ENCODE measurements at places on chromosomes 2 and 18. TPM values are rescaled to one million over a fixed set of nuclear protein-coding genes. Genes with fewer than 3 reads are reported as not detected.

GRCh38 chr2:96687711-96688640, 45.4 kb downstream of the FER1L5 start:
- H3K36me3 ChIP-seq, result no peaks in the 10 kb centered on the region
- H3K4me1 ChIP-seq, result peaks cover 11% of the 10 kb centered on the region
- DNase-seq, result no peak
- H3K27ac ChIP-seq, result no peak overlapping the region
- H3K27me3 ChIP-seq, result peaks cover 9% of the 10 kb centered on the region

DNA sequence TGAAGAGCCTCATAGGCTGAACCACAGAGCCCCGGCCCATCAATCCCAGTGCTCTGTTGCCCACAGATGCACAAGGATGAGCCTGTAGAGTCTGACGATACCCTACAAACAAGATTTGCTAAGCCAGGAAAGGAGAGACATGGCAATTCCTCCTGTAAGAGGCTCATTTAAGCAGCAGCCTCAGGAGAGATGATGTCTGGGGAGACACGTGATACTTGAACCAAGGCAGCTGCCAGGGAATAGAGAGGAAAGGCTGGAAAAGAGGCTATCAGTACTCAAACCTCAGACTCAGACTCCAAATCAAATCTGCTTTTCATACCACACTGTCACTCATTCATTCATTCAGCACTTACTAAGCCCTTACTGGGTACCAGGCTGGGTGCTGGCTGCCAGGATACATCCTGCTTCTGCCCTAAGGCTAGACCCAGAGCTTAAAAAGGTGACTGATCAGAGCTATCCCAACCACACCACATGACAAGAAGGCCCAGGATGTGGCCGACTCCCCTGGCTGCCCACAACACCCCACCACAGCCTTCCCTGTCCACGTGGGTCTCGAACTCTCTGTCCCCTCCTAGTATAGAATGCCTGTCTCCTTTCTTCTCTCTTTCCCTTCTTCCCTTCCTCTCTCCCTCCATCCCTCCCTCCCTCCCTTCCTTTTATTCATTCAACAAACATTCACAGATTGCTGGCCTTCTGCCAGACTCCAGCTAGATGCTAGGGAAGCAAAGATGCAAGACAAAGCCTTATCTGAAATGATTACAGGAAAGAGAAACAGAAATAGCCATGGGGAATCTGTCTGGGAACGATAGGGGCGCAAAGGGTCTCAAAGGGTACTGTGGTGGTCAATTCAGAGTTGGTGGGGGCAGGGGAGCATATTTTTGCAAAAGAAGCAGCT, 23.4 kb upstream of the KCNK3 start:
- no peak overlapping the region for H3K4me3 ChIP-seq
- DNase-seq, result no peak
- no peaks in the 10 kb centered on the region for H3K27me3 ChIP-seq
- H3K4me1 ChIP-seq, result peaks cover 4% of the 10 kb centered on the region
- no peaks in the 10 kb centered on the region for H3K36me3 ChIP-seq
- no peak overlapping the region for H3K27ac ChIP-seq

DNA sequence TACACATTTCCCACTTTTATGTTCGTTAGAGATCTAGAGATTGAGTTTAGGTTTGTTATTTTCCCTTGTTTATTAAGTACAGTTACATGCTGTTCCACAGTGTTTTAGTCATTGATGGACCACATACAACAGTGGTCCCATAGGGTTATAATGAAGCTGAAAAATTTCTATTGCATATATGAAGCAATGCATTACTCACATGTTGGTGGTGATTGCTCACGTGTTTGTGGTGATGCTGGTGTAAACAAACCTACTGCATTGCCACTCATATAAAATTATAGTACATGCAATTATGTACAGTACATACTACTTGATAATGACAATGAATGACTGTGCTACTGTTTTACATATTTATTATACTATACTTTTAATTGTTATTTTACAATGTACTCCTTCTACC, 51.0 kb upstream of the NXPH2 start:
- H3K4me1 ChIP-seq, result no peaks in the 10 kb centered on the region
- DNase-seq, result no peak
- no peaks in the 10 kb centered on the region for H3K27me3 ChIP-seq
- no peak overlapping the region for H3K27ac ChIP-seq
- no peak overlapping the region for H3K4me3 ChIP-seq
- H3K36me3 ChIP-seq, result no peaks in the 10 kb centered on the region

- DNase-seq, result no peak
- no peak overlapping the region for H3K27ac ChIP-seq
- no peak overlapping the region for H3K4me3 ChIP-seq
Measured at GRCh38 chr2:63851691-63852311, 10.1 kb downstream of the UGP2 start.

DNA sequence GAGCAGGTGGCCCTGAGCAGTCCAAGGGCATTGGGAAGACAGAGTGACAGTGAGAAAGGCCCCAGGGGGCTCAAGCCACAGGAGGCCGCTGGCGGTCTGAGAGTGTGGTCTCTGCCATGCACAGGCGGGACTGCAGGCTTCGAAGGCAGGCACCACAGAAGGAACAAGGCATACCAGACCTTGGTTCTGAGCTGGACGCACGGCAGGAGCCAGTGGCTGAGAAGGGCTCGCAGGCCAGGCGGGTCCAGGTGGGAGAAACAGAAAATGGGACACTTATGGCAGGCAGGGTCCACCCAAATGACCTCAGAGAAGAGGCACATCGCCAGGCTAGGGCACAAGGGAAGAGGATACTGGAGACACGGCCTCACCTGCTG, 14.9 kb downstream of the HJURP start:
- DNase-seq, result no peak
- no peaks in the 10 kb centered on the region for H3K27me3 ChIP-seq
- no peak overlapping the region for H3K27ac ChIP-seq
- H3K36me3 ChIP-seq, result no peaks in the 10 kb centered on the region
- no peak overlapping the region for H3K4me3 ChIP-seq

DNA sequence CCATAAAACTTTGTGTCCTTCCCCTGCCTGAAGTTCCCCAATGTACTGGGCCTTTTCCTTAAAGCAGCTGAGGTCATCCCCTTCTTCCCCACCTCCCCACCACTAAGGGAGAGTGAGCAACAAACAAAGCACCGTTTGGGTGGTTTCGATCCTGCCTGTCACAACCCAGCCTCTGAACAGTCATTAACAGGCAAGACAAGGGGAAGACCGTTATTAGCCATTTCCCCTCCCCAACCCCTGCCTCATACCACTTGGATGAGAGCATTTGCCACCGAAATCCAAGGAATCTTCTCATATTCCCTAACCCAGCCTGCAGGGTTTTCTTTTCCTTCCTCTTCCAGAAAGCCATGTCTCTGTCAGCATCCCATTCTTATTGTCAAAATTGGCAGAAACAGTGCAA, 65.6 kb downstream of the STRADB start:
- H3K4me1 ChIP-seq, result no peaks in the 10 kb centered on the region
- DNase-seq, result no peak
- no peaks in the 10 kb centered on the region for H3K36me3 ChIP-seq
- H3K27ac ChIP-seq, result no peak overlapping the region

- no peaks in the 10 kb centered on the region for H3K4me1 ChIP-seq
- H3K27me3 ChIP-seq, result no peaks in the 10 kb centered on the region
- H3K27ac ChIP-seq, result no peak overlapping the region
- no peak overlapping the region for H3K4me3 ChIP-seq
- no peak for DNase-seq
Measured at GRCh38 chr18:56233595-56233994, 404.8 kb downstream of the TXNL1 start.

GRCh38 chr2:234997389-234997788, 45.6 kb downstream of the SH3BP4 start:
- peaks cover 13% of the 10 kb centered on the region for H3K36me3 ChIP-seq
- DNase-seq, result no peak

Gene TRABD2A
- 0.50 TPM for polyA plus RNA-seq

- H3K27me3 ChIP-seq, result no peaks in the 10 kb centered on the region
- H3K36me3 ChIP-seq, result no peaks in the 10 kb centered on the region
- H3K27ac ChIP-seq, result no peak overlapping the region
- no peak for DNase-seq
- H3K4me3 ChIP-seq, result no peak overlapping the region
Measured at GRCh38 chr2:181581534-181581933, 75.4 kb downstream of the CERKL start.

- no peak overlapping the region for H3K27ac ChIP-seq
- DNase-seq, result no peak
- H3K36me3 ChIP-seq, result no peaks in the 10 kb centered on the region
- no peak overlapping the region for H3K4me3 ChIP-seq
Measured at GRCh38 chr18:28193177-28193778, 16.3 kb upstream of the CDH2 start.

GRCh38 chr2:160522951-160523710, 29.5 kb upstream of the RBMS1 start:
- DNase-seq, result no peak
- H3K4me3 ChIP-seq, result no peak overlapping the region
- H3K27ac ChIP-seq, result no peak overlapping the region

DNA sequence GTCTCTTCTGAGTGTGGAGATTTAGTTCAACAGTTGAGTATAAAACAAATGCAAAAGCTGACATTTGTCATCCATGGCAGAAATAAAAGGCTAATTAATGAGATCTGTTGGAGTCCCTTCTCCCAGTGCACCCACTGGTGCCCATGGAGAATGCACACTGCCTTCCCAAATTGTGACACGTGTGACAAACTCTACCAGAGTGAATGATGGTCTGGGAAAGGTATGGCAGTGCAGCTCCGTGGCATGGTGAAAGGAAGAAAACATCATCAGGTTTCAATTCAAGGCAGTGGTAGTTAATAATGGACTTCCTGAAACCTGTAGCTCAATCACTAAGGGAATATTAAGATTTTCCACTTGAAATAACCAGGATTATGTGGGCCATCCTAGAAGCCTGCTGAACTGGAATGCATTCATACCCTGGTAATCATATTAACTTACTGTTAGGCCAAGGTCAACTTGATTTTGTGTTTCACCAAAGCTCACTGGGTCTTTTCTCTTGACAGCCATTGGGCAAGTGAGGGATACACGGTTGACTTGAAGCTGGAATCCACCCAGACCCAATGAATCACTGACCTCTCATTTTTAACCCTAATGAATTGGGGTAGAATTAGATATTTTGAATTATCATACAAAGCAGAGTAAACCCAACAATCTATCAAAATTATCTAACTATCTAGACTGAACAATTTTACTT, 167.6 kb downstream of the AFF3 start:
- no peaks in the 10 kb centered on the region for H3K27me3 ChIP-seq
- no peaks in the 10 kb centered on the region for H3K36me3 ChIP-seq
- DNase-seq, result no peak
- H3K4me3 ChIP-seq, result no peak overlapping the region
- no peak overlapping the region for H3K27ac ChIP-seq

DNA sequence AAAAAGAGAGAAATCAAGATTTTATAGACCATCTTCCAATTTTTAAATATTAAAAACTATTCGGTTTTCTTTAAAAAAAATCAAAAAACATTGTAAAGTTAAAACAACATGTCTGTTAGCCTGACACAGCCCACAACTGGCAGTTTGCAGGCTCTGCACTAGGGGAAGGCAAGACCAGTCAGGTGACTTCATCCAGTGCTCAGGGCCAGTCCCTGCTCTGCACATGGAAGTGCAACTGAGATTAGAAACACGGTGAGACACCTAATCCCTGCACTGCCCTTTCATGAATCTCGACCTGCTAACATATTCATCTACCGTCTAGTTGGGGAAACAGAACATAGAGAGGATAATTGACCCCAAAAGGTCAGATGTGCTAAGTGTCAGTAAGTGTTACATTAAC, 135.2 kb downstream of the BARD1 start:
- no peaks in the 10 kb centered on the region for H3K27me3 ChIP-seq
- no peaks in the 10 kb centered on the region for H3K36me3 ChIP-seq
- H3K4me3 ChIP-seq, result no peak overlapping the region
- DNase-seq, result no peak
- no peaks in the 10 kb centered on the region for H3K4me1 ChIP-seq
- no peak overlapping the region for H3K27ac ChIP-seq

GRCh38 chr2:11097038-11097720, 58.1 kb upstream of the SLC66A3 start:
- no peak overlapping the region for H3K4me3 ChIP-seq
- no peaks in the 10 kb centered on the region for H3K36me3 ChIP-seq
- no peak for DNase-seq

DNA sequence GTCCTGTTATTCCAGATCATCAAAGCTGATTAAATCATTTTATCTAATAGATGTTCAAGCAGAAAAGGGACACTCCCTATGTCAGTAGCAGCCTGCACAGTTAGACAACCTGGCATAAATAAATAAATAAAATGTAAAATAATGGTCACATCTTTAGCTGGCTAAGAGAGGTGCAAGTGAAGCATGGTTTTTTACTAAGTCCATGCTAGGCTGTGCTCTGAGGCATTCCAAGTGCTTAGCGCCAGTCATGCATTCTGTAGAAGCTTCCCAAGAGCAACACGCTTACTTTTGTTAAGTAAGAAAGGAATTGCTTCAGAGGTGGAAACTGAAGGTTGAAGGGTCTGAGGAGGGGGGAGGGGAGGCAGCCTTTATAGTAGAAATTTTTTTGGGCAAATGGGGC, 351.2 kb downstream of the CDH2 start:
- H3K36me3 ChIP-seq, result no peaks in the 10 kb centered on the region
- no peaks in the 10 kb centered on the region for H3K27me3 ChIP-seq
- H3K4me1 ChIP-seq, result no peaks in the 10 kb centered on the region
- no peak overlapping the region for H3K27ac ChIP-seq

- no peaks in the 10 kb centered on the region for H3K36me3 ChIP-seq
- H3K4me3 ChIP-seq, result no peak overlapping the region
- DNase-seq, result no peak
- no peak overlapping the region for H3K27ac ChIP-seq
Measured at GRCh38 chr2:83323038-83323437, 1136.0 kb downstream of the SUCLG1 start.

DNA sequence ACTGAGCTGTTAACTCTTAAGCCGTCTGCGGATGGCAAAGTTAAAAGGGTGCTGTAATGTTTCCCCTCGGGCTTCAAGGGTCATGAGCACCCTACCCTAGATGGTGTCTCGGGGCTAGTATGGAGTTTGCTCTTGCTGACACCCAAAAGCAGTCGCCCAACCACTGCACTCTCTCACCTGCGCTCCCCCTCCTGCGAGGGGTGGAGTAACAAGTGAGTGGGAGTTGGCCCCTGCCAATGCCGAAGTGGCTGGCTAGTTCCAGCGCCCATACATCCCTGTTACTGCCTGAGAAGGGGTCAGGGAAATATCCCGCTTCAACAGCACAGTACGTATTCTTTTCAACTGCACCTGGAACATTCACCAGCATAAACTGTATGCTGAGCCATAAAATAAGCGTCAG, 47.5 kb downstream of the FAM117B start:
- H3K4me3 ChIP-seq, result no peak overlapping the region
- DNase-seq, result no peak
- H3K4me1 ChIP-seq, result no peaks in the 10 kb centered on the region
- H3K27ac ChIP-seq, result no peak overlapping the region
- H3K36me3 ChIP-seq, result no peaks in the 10 kb centered on the region

Gene SKOR2
- polyA plus RNA-seq, result not detected

- no peaks in the 10 kb centered on the region for H3K27me3 ChIP-seq
- H3K4me1 ChIP-seq, result no peaks in the 10 kb centered on the region
- no peak overlapping the region for H3K4me3 ChIP-seq
- no peaks in the 10 kb centered on the region for H3K36me3 ChIP-seq
- DNase-seq, result peak; percentile 37
- no peak overlapping the region for H3K27ac ChIP-seq
Measured at GRCh38 chr2:145692971-145693478, 1173.1 kb upstream of the ZEB2 start.

GRCh38 chr2:99636144-99637034, 146.6 kb upstream of the REV1 start:
- H3K27me3 ChIP-seq, result no peaks in the 10 kb centered on the region
- DNase-seq, result no peak
- no peak overlapping the region for H3K4me3 ChIP-seq
- peaks cover 10% of the 10 kb centered on the region for H3K4me1 ChIP-seq
- H3K27ac ChIP-seq, result peak overlapping the region; percentile 25

Gene HOXD10
- polyA plus RNA-seq, result not detected

Gene PKP4
- 21.4 TPM for polyA plus RNA-seq
